ENCODE measurements at places on chromosomes 5 and 9. TPM values are rescaled to one million over a fixed set of nuclear protein-coding genes. Genes with fewer than 3 reads are reported as not detected.

Gene ZNF366
- total RNA-seq: 0.25 TPM

DNA sequence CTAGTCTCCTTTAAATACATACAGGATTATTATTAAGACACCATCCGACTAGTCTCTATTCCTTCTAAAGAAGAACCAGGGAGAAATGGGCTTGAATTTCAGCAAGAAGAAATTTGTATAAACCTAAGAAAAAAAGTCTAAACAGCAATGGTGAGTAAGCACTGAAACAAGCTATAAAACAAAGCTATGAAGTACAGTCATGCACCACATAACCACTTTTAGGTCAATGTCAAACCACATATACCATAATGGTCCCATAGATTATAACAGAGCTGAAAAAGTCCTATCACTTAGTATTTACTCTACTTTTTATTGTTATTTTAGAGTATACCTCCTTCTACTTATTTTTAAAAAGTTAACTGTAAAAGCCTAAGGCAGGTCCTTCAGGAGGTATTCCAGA, 102.0 kb upstream of the NFIB start:
- peaks cover 3% of the 10 kb centered on the region for H3K4me1 ChIP-seq
- no peak overlapping the region for H3K27ac ChIP-seq
- H3K36me3 ChIP-seq: no peaks in the 10 kb centered on the region

DNA sequence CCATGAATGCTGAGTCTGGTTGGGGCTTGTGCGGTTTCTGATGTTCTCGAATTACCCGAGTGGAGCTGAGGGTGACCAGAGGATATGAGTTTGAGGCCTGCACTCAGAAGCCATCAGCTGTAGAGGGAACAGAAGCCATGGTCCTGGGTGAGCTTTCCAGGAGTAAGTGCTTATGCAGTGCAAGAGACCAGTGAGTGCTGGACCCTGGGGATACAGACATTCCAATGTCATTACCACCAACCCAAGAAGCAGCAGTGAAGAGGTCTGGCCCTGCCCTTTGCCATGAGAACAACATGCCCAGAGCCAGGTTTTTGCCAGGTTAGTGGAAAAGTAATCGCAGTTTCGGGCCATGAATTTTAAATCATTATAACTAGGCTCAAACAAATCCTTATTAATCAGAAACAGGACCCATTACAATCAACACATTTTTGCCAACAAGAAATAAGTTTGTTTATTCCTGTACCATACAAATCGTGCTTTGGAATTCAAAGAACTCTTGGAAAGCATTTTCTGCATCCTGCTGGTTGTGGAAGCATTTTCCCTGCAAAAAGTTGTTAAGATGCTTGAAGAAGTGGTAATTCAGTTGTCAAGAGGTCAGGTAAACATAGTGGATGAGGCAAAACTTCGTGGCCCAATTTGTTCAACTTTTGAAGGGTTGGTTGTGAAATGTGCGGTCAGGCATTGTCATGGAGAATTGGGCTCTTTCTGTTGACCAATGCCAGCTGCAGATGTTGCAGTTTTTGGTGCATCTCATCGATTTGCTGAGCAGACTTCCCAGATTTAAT, 154.6 kb downstream of the SYK start:
- no peak overlapping the region for H3K4me3 ChIP-seq
- H3K4me1 ChIP-seq: no peaks in the 10 kb centered on the region
- DNase-seq: no peak

GRCh38 chr5:16909464-16909863, 26.6 kb downstream of the MYO10 start:
- peak; percentile 69 for DNase-seq
- H3K27me3 ChIP-seq: no peaks in the 10 kb centered on the region
- H3K4me1 ChIP-seq: no peaks in the 10 kb centered on the region
- no peaks in the 10 kb centered on the region for H3K36me3 ChIP-seq

GRCh38 chr5:171470420-171470819, 51.0 kb downstream of the FGF18 start:
- no peaks in the 10 kb centered on the region for H3K36me3 ChIP-seq
- no peak for DNase-seq
- no peaks in the 10 kb centered on the region for H3K27me3 ChIP-seq
- no peaks in the 10 kb centered on the region for H3K4me1 ChIP-seq
- no peak overlapping the region for H3K27ac ChIP-seq

- no peak for DNase-seq
- H3K4me3 ChIP-seq: no peak overlapping the region
Observed at GRCh38 chr5:135600971-135601381, 22.2 kb upstream of the CXCL14 start.

Gene CER1
- not detected for total RNA-seq

DNA sequence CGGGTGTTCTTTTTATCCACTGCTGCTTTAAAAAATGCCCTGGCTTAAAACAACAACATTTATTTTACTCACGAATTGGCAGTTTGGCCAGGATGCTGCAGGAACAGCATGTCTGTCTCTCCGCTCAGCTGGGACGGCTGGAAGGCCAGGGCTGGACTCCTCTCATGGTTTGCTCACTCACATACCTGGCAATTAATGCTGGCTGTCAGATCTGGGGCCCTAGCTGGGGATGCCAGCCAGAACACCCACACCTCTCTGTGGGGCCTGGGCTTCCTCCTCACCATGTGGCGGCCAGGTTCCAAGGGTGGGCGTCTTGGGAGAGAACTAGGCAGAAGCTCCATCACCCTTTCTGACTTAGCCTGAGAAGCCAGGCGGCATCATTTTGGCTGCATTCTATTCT, 189.1 kb upstream of the IL12B start:
- no peaks in the 10 kb centered on the region for H3K4me1 ChIP-seq
- H3K4me3 ChIP-seq: no peak overlapping the region
- DNase-seq: no peak
- H3K27me3 ChIP-seq: peaks cover 15% of the 10 kb centered on the region

Gene FGF18
- total RNA-seq: 0.18 TPM

GRCh38 chr9:678897-679296, 162.6 kb upstream of the DMRT1 start:
- H3K27ac ChIP-seq: no peak overlapping the region
- no peaks in the 10 kb centered on the region for H3K36me3 ChIP-seq
- H3K4me1 ChIP-seq: peaks cover 9% of the 10 kb centered on the region
- no peaks in the 10 kb centered on the region for H3K27me3 ChIP-seq
- DNase-seq: no peak
- no peak overlapping the region for H3K4me3 ChIP-seq

DNA sequence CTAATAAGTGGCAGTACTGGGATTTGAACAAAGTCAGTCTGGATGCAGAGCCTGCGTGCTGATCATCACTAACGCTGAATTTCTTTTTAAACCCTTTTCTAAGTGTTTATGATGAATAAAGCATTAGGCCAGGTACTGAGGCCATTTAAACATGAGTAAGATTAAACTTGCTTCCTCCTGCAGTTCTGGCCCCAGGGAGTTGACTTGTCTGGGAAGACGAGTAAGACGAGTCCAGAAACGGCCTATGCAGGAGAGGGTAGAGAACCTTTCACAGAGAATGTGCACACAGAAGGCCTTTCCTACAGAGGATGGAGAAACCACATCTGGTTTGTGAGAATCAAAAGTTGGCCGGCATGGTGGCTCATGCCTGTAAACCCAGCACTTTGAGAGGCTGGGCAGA, 42.9 kb downstream of the SPRY4 start:
- no peaks in the 10 kb centered on the region for H3K27me3 ChIP-seq
- no peaks in the 10 kb centered on the region for H3K36me3 ChIP-seq
- H3K4me3 ChIP-seq: no peak overlapping the region

Gene PIP5K1B
- total RNA-seq: 0.36 TPM

GRCh38 chr5:66661149-66661548, 65.0 kb downstream of the MAST4 start:
- no peaks in the 10 kb centered on the region for H3K36me3 ChIP-seq
- no peaks in the 10 kb centered on the region for H3K4me1 ChIP-seq
- H3K27me3 ChIP-seq: no peaks in the 10 kb centered on the region
- no peak overlapping the region for H3K4me3 ChIP-seq

DNA sequence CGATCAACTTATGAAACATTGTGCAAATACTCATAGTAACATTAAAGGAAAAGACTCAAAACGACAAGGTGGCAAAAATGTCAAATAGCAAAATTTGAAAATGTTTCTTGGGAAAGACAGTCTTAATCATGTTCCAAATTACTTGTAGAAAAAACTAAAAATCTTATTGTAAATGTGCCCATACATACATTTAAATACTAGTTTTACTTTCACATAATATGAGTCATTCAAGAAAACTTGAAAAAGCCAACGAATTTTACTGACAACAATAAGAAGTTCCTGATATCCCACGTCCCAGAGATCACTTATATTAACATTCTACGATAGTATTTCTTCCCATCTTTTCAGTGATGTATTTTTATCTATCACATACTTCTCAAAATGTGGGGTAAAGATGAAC, 13.7 kb downstream of the MLLT3 start:
- H3K4me3 ChIP-seq: no peak overlapping the region
- H3K4me1 ChIP-seq: 0 out of 2 replicates have a peak, but pooled peaks cover 8% of the 10 kb centered on the region
- H3K27ac ChIP-seq: no peak overlapping the region
- H3K27me3 ChIP-seq: no peaks in the 10 kb centered on the region

- peak; percentile 95 for DNase-seq
- H3K36me3 ChIP-seq: no peaks in the 10 kb centered on the region
- H3K4me1 ChIP-seq: peaks cover 16% of the 10 kb centered on the region
- H3K27me3 ChIP-seq: no peaks in the 10 kb centered on the region
- H3K27ac ChIP-seq: no peak overlapping the region
Observed at GRCh38 chr5:68740226-68740910, 353.4 kb upstream of the SLC30A5 start.

DNA sequence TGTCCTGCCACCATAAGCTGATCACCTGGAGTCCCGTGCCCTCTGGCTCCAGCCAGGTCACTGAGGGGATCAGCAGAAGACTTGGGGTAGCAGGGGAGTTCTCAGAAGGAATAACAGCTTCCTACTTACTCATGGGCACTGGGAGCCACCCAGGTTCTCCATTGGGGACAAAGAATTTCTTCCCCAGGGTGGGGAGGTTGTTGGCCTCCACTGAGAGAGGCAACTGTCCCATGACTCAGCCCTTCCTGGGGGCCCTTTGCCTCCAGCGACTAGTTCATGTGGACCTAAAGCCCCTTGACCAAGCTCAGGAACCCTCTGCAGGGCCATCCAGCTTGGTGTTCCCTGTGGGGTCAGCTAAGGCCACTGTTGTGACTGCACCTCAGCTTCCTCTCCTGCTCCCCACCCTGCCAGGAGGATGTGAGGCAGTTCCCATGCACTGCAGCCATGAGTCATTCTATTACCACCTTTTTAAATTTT, 175.0 kb downstream of the AUH start:
- H3K27me3 ChIP-seq: no peaks in the 10 kb centered on the region
- no peak for DNase-seq
- H3K4me1 ChIP-seq: peaks cover 4% of the 10 kb centered on the region
- no peak overlapping the region for H3K27ac ChIP-seq
- H3K36me3 ChIP-seq: no peaks in the 10 kb centered on the region

Gene NRG2
- total RNA-seq: 0.06 TPM

Gene PCDHB13
- 3.2 TPM for total RNA-seq

Gene OR1L1
- not detected for total RNA-seq

GRCh38 chr5:125870256-125870655, 553.0 kb upstream of the GRAMD2B start:
- no peaks in the 10 kb centered on the region for H3K36me3 ChIP-seq
- no peak overlapping the region for H3K4me3 ChIP-seq
- no peak for DNase-seq
- H3K27ac ChIP-seq: no peak overlapping the region
- no peaks in the 10 kb centered on the region for H3K27me3 ChIP-seq
- H3K4me1 ChIP-seq: no peaks in the 10 kb centered on the region

- no peak overlapping the region for H3K4me3 ChIP-seq
- no peaks in the 10 kb centered on the region for H3K36me3 ChIP-seq
- no peak for DNase-seq
- no peaks in the 10 kb centered on the region for H3K27me3 ChIP-seq
- H3K27ac ChIP-seq: no peak overlapping the region
Observed at GRCh38 chr5:35145691-35146317, 84.5 kb downstream of the PRLR start.

GRCh38 chr9:123036893-123037545, 3.6 kb downstream of the GPR21 start:
- H3K4me3 ChIP-seq: no peak overlapping the region
- peaks cover 26% of the 10 kb centered on the region for H3K4me1 ChIP-seq
- H3K36me3 ChIP-seq: peaks cover 22% of the 10 kb centered on the region
- no peak overlapping the region for H3K27ac ChIP-seq

- no peak overlapping the region for H3K27ac ChIP-seq
- H3K36me3 ChIP-seq: no peaks in the 10 kb centered on the region
- no peaks in the 10 kb centered on the region for H3K4me1 ChIP-seq
- no peaks in the 10 kb centered on the region for H3K27me3 ChIP-seq
Observed at GRCh38 chr9:3179711-3180110, 335.8 kb upstream of the PUM3 start.

- H3K36me3 ChIP-seq: peaks cover 2% of the 10 kb centered on the region
- H3K4me1 ChIP-seq: no peaks in the 10 kb centered on the region
- no peak overlapping the region for H3K27ac ChIP-seq
- no peak overlapping the region for H3K4me3 ChIP-seq
- no peaks in the 10 kb centered on the region for H3K27me3 ChIP-seq
Observed at GRCh38 chr9:83264315-83264714, 201.4 kb upstream of the RASEF start.

Gene IFNA7
- not detected for total RNA-seq

- no peaks in the 10 kb centered on the region for H3K4me1 ChIP-seq
- H3K27ac ChIP-seq: no peak overlapping the region
- H3K27me3 ChIP-seq: no peaks in the 10 kb centered on the region
Observed at GRCh38 chr9:117958726-117959125, 254.5 kb downstream of the TLR4 start.

Gene SYNPO
- total RNA-seq: 2.3 TPM

GRCh38 chr9:90996154-90997065, 194.8 kb downstream of the SYK start:
- no peaks in the 10 kb centered on the region for H3K27me3 ChIP-seq
- H3K36me3 ChIP-seq: no peaks in the 10 kb centered on the region
- H3K27ac ChIP-seq: no peak overlapping the region
- H3K4me3 ChIP-seq: no peak overlapping the region
- no peak for DNase-seq
- no peaks in the 10 kb centered on the region for H3K4me1 ChIP-seq

Gene LCN10
- total RNA-seq: not detected

Gene NR5A1
- total RNA-seq: not detected

GRCh38 chr9:98324801-98325200, 69.4 kb upstream of the TBC1D2 start:
- H3K4me3 ChIP-seq: no peak overlapping the region
- no peaks in the 10 kb centered on the region for H3K4me1 ChIP-seq
- H3K27me3 ChIP-seq: 0 out of 2 replicates have a peak, but pooled peaks cover 3% of the 10 kb centered on the region
- DNase-seq: no peak

Gene RORB
- not detected for total RNA-seq

DNA sequence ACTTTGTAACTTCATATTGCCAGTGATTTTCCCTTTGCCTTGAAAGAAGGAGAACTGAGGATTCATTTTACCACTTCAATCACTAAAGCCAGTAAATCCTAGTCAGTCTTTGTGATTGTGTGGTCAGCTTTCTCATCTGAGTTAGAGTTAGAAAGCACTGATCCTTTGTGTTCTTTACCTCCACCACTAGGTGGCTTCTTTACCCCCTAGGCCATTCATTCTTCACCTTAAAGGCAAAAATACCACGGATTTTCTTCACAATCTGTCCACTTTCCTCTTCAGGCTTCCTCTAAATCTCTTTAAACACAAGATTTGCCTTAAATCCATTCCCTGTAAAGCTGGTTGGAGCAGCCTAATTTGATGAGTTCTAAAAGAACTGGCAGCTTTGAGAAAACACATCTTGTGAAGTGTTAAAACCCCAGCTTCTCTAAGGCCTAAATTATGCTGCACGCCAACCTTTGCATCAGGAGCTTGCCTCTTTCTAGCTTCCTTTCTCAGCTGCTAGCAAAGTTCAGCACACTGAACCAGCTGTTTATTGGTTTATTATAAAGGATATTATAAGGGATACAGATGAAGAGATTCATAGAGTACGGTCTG, 20.4 kb downstream of the BDP1 start:
- DNase-seq: no peak
- H3K27me3 ChIP-seq: no peaks in the 10 kb centered on the region
- H3K4me1 ChIP-seq: no peaks in the 10 kb centered on the region
- no peak overlapping the region for H3K27ac ChIP-seq

All from SJCRH30 (cell line).